Stimulated activated CD8-positive, alpha-beta memory T cell treated with anti-CD3 and anti-CD28 coated beads, Interleukin-15, amount 100 ng/mL, for 48 hours (primary cell): ENCODE measurements at places on chromosomes 3 and 15.

- DNase-seq = no peak
These were observed 4.3 kb downstream of the RBP1 start for GRCh38 chr3:139534992-139535879.

DNA sequence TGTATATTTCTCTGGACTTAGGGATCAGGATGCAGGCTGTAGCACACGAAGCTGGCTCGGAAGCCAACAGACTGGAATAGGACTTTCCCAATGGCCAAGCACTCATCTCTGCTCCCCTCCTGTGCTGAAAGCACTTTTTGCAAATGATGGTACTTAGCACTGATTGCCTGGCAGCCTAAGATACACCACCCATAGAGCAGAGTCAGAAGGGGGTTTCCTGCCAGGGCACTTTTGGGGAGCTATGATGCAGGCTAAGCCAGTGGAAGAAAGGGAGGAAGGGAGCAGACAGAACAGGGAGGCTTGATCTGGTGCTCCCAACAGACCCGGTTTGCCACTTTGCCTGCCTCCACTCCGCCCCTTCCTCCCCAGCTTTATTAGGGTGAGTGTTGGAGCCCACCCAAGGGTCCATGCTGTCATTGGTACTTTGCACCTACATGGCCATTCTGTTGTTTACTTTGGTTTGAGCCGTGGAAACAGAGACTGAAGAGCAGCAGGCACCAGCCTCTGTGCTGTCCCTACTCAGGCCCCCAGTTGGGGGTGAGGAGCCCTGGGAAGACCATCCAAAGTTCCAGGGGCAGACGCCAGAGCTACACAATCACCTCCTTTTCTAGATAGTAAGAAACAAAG lies 15.9 kb downstream of the BSN start:
- no peak for DNase-seq

- no peak for DNase-seq
These were observed 52.9 kb upstream of the EPHB1 start for GRCh38 chr3:134742202-134742601.

GRCh38 chr15:91186904-91187656 lies 87.0 kb downstream of the SV2B start:
- DNase-seq = no peak

DNA sequence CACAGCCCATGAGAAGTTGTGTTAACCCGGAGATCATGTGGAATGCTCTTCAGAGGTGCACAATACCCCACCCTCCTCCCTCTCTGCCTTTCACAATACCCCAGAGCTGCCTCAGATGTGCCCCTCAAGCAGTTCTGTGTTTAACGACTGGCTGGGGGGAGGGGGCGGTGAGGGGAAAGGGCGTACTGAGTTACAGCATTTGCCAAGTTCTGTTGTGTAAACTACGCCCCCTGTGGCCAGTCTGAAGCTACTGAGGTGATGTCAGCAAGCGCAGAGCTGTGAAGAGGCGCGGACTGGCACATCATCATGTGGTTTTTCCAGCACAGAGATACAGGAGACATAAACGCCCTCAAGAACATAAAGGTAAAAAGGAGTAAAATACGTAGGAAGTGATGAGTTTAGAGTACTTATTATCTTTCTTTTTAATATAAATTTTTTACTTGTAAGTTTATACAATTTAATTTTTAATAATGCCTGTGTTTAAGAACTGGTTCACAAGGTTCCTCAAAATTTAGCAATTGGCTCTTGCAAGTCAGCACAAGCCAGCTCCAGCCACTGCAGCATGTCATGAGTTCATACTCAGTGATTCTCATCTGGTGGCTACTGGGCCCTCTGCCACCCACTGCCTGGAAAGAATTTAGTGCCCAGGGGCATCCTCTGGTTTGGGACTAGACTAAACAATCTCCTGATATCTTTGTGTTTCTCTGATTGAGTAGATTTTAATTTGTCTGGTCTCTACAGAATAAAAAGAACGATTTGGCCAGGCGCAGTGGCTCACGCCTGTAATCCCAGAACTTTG lies 1.7 kb downstream of the EPB42 start:
- DNase-seq = no peak

GRCh38 chr3:130626049-130626448 lies 109.1 kb downstream of the COL6A6 start:
- no peak for DNase-seq

GRCh38 chr3:193996641-193997089 lies 139.3 kb upstream of the HES1 start:
- DNase-seq = no peak

- no peak for DNase-seq
These were observed 299.9 kb upstream of the ADAMTS9 start for GRCh38 chr3:64987726-64988125.

GRCh38 chr3:102179326-102180177 lies 255.3 kb upstream of the ZPLD1 start:
- DNase-seq = no peak

DNA sequence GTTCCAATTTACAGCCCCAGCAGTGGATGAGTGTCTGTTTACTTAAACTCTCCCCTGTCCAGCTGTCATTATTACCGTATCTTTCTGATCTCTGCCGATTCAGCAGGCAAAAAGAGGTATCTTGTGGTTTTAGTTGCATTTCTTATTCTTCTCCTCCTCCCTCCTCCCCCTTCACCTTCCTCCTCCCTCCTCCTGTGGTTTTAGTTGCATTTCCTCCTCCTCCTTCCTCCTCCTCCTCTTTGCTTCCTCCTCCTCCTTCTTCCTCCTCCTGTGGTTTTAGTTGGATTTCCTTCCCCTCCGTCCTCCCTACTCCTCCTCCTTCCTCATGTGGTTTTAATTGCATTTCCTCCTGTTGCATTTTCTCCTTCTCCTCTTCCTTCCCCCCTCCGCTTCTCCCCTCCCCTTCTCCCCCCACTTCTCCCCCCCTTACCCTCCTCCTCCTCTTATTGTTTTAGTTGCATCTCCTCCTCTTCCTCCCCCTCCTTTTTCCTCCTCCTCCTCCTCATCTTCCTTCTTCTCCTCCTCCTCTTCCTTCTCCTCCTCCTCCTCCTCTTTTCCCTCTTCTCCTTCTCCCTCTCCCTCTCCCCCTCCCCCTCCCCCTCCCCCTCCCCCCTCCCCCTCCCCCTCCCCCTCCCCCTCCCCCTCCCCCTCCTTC lies 25.3 kb upstream of the VPS33B start:
- DNase-seq = no peak

GRCh38 chr3:153209596-153209995 lies 47.6 kb downstream of the RAP2B start:
- DNase-seq = no peak

- DNase-seq = no peak
These were observed 50.0 kb downstream of the RLBP1 start for GRCh38 chr15:89171136-89172072.

GRCh38 chr3:54660714-54661132 lies 267.1 kb downstream of the LRTM1 start:
- DNase-seq = no peak

DNA sequence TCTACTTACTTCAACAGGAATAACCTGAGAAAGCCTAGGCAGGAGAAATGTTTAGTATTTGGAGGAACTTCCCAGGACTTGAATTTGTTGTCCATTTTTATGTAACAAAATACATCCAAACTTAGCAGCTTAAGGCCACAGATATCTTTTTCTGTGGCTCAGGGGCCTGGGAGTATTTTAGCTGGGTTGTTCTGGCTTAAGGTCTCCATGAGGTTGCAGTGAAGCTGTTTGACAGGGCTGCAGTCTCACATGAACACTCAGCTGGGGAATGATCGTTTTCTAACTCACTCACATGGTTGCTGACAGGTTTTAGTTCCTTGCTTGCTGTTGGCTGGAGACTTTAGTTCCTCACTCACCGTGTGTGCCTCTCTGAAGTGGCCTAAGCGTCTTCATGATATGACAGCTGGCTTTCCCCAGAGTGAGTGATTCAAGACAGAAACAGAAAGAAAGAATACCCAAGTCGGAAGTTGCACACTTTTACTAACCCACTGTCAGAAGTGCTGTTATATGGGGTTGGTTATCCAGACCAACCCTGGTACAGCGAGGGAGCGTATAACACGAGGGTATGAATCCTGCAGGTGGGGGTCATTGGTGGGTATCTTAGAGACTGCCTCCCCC lies 229.7 kb upstream of the TBL1XR1 start:
- DNase-seq = peak; percentile 51

- DNase-seq = no peak
These were observed 5.2 kb downstream of the HYAL2 start for GRCh38 chr3:50317300-50317699.

GRCh38 chr3:167940241-167940640 lies 155.5 kb downstream of the GOLIM4 start:
- DNase-seq = no peak

- no peak for DNase-seq
These were observed 42.4 kb upstream of the LCTL start for GRCh38 chr15:66608159-66608558.

DNA sequence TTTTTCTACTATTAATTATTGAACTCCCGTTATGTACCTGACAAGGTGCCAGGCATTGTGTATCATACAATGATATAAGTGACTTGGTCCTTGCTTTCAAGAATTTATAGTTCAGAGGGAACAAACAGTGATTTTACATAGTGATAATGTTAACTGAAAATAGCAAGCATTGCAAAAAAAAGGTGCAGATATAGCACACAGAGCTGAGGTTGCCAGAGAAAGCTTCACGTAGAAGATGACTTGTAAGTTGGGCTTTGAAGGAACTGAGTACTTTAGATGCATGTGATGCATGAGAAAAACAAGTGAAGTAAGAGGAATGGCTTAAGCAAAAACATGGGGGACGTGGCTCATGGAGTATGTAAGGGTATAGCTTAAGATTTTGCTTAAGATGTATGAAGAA lies 584.5 kb downstream of the NAALADL2 start:
- no peak for DNase-seq

DNA sequence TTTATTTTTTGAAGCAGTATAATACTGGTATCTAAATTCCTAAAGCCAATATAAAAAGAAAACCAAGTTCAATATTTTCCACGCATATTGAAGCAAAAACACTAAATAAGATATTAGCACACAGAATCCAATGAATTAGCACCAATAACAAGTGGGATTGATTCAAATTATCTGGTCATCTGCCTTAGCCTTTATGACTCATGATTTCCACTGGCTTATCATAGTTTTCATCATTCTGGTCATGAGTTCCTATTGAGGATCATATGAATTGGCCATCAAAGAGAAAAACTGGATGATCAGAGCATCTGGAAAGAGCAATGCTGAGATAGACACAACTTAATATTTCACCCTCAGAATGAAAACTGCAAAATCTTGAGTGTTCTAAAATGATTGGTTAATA lies 809.9 kb downstream of the MCTP2 start:
- no peak for DNase-seq

DNA sequence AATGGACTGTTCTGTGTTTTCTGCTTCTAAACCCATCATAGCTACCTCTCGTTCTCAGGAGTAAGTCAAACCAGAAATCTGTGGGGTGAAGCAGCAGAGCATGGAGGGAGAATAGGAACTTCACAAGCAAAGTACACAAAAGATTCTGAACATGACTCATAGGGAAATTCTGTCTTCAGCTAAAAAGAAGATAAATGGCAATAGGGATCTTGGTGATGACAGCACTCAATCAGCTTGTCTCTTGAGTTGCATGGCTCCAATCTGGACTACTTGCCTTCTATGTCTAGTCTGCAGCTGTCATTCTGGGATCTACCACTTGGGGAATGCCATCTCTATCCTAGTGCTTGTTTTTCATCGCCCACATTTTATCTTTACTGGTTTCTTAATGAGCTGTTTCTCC lies 13.5 kb upstream of the GRAMD1C start:
- no peak for DNase-seq
